H7 (cell line): ENCODE measurements at places on chromosomes 2 and 18.

- DNase-seq = no peak
Measured at GRCh38 chr2:64298161-64298560, 153.9 kb upstream of the PELI1 start.

- no peak for DNase-seq
Measured at GRCh38 chr2:50596515-50596914, 435.4 kb downstream of the NRXN1 start.

GRCh38 chr2:68832233-68832869 is 38.8 kb downstream of the BMP10 start:
- no peak for DNase-seq

DNA sequence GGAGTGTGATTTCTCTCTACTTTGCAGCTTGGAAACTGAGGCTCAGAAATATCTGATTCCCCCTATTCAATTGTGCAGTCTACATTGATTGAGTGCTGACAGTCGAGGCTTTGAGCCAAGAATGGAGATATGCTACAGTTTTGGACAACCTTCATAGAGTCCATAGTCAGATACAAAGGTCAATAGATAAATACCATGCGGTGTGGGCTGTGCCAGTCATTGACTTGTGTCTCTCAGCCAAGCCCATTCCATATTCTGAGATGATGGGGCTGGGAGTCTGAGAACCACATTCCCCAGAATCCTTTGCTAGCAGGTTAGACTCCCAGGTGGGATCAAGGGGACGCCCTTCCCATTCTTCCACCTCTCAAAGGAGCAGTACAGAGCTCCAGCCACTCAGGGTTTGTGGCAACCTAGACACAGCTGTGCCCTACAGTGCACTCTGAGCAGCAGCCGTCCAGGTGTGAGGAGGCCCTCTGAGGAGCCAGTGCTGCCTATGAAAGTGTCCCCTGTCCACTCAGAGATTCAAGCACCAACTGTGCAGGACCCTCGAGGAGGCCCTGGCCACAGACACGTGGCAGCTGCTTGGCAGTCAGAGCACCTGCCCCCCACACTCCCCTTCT is 348.3 kb downstream of the CYRIA start:
- no peak for DNase-seq

GRCh38 chr2:190469771-190470170 is 61.6 kb downstream of the MFSD6 start:
- no peak for DNase-seq

DNA sequence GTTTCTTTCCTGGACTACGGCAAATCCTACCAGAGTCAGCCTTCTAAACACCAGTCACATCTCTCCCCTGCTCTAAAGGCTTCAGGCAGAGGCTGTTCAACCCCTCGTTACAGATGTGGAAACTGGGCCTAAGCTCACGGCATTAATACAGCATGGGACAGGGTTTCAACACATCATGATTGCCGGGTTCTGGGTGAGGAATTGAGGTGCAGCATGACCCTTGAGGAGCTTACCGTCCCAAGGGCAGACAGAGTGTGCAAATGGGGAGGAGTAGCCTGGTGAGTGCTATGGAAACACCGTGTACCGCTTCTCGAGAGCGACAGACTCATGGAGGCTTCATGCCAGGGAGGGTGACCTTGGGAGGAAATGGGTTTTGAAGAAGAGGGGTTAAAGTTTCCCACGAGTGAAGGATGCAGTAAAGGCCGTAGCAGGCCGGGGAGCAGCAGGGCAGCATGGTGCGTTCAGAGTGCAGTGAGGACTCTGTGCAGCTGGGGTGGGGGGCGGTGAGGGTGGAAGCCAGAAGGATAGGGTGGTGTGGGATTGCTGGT is 51.1 kb downstream of the TGOLN2 start:
- no peak for DNase-seq

DNA sequence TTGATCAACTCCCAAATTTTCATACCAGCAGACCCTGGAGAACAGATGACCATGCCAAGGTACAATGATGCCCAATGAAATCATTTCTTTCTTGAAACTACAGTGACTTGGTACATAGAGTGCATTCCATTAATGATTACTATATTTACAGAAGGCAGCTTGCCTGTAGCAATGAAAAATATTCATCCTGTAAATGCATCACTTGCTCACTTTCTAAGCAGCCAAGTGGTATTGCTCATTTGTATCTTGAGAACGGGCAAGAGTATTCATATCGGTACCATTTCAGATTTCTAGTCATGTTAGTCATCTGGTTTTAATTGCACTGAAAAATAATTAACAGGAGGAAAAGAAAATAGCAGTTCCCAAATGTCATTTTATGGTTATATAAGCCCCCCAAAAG is 59.6 kb downstream of the VIL1 start:
- DNase-seq = no peak

DNA sequence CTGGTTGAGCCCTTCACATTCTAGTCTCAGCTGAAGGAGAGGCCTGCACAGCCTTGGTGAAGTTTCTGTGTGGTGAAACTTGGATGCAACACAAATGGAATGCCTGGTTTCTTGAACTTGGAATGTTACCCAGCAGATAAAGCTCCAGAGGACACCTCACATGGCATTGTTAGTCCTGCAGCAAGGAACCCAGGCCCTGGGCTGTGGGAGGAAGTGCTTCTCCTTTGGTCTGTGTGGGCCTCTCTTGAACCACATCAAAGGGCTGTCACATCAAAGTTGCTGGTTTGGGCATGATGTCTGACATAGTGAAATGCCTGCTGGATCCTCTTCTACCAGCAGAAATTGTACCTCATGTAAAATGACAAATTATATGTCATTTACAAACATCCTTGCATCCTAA is 198.5 kb downstream of the FHOD3 start:
- DNase-seq = no peak

DNA sequence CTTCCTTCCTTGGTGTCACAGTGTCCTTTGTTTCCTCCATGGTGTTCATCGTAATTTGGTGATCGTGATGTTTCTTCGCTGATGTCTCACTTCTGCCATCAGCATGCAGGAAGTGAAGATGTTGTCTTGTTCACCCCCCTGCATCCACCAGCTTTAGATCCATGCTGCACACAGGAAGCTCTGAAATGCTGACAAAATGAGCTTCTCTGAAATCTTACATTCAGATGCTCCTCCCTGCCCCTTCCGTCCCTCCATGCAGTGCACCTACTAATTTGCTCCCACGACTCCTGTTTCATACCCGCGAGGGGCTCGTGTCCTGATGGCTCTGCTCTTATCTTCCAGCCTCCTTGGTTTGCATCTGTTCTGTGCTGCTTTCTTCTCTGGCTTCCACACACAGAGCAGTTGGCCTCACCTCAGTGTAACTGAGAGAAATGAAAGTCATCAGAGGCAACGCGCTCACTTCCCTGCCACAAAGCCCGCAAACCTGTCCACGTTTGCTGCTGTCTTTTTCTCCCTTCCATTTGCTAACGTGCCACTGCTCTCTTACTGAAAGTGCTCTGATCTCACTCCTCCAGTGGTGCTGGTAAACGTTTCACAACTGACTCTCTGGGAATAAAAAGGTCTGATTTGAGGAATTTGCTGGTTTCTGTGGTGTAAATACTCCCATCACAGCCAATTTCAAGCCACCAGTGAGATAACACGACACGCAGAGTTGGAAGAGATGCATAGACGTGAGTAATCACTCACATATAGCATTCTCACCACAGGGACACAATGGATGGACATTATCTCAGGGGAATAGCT is 41.0 kb upstream of the MGAT4A start:
- DNase-seq = no peak

- DNase-seq = no peak
Measured at GRCh38 chr2:5661362-5661761, 30.8 kb upstream of the SOX11 start.

GRCh38 chr2:40199771-40200170 is 252.1 kb downstream of the SLC8A1 start:
- DNase-seq = no peak

- no peak for DNase-seq
Measured at GRCh38 chr2:105255979-105256378, 14.4 kb downstream of the GPR45 start.

- no peak for DNase-seq
Measured at GRCh38 chr2:171146633-171147032, 14.1 kb downstream of the TLK1 start.

DNA sequence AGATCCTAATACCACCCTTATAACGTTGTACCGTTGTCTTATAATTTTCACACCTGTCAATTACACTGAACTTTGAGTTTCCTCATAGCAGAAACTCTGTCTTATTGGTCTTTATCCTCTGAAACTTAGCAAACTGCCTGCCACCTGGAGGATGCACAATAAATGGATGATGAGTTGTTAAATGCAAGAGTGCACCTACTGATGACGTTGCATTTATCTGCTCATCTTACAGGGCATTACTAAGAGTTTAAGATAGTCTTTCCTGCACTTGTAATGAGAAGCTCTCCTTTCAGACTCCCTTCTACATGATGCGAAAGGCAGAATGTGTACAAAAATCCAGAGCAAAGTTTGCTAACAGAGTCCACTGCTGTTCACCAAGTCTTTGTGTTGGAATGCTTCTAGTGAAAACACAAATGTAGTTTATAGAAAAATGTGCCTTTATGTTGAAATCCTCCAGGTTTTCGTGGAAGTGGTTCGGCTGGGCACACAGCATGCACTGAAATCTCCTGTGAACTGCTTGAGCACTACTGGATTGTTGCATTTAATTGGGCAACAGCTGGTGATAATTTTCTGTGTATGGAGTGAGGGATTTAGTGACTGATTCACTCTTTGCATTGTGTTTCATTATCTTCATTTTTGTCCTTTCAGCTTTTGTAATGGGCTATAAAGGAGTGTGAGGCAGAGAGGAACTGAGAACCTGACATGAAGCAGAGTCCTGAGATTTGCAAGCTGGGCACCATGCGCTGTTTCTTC is 665.8 kb upstream of the ID2 start:
- DNase-seq = no peak

DNA sequence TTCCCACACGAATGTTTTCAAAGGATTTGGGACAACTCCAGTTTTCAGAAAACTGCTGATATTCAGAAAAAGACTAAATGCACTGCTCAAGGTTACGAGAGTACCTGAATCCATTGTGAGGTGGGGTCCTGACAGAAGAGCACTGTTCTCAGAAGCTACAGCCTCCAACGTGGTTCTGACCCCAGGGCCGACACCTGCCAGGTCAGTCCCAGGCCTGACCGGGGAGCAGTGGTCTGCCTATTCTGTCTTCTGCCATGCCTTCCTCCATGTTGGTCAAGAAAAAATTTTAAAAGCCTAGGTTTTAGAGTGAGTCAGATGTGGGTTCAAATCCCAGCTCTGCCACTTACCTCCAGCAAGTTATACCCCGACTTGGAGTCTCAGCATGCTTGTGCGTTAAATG is 212.3 kb downstream of the BCL11A start:
- no peak for DNase-seq

GRCh38 chr2:138537170-138537915 is 35.8 kb downstream of the SPOPL start:
- DNase-seq = no peak

DNA sequence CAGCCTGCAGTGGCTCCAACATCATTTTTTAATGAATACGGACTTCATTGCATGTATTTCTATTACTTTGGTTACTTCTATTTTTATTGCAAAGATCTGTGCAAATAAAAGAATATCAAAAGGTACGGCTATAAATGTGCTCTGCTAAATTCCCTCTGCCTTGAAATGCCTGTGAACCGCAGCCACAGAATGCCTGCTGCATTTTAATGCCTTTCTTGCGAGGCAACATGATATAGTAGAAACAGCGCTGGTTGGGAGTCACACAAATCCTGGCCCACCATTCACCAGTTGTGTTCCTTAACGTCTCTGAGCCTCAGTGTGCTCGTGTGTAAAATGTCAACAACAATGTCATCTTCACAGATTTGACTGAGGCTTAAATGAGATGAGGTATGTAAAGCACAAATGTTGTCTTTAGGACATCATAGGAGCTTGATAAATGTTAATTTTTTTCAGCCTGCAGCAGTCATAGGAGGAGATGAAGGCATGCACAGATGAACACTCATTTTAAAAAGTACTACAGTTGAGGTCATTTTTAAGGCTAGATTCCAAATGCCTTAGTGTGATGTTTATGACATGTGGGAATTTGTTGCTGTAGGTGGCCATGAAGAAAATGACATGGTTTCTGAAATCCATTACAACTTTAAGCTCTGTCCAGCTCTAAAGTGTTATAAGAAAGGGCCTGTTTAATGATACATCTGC is 187.6 kb upstream of the NRP2 start:
- DNase-seq = no peak

GRCh38 chr2:424306-425171 is 136.6 kb upstream of the ALKAL2 start:
- no peak for DNase-seq

GRCh38 chr2:82994151-82994550 is 1464.9 kb downstream of the SUCLG1 start:
- no peak for DNase-seq

- no peak for DNase-seq
Measured at GRCh38 chr18:45081566-45082181, 401.0 kb downstream of the SETBP1 start.

DNA sequence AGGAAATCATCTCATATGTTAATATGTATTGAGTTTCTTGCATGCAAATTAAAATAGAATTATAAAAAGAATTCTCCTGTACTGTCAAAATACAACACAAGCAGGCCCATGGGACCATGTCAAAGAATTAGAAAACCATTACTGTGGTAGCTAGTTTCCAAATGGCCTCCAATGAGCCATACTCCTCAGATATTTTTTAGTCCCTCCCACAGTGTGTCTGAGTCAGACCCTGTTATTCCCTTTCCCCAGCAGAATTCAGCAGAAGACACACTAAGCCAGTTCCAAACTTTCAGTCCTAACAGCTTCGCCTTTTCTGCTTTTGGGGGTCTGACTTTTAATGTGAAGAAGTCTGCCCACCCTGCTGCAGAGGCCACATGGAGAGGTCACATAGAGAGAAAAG is 86.7 kb downstream of the FIGN start:
- no peak for DNase-seq

DNA sequence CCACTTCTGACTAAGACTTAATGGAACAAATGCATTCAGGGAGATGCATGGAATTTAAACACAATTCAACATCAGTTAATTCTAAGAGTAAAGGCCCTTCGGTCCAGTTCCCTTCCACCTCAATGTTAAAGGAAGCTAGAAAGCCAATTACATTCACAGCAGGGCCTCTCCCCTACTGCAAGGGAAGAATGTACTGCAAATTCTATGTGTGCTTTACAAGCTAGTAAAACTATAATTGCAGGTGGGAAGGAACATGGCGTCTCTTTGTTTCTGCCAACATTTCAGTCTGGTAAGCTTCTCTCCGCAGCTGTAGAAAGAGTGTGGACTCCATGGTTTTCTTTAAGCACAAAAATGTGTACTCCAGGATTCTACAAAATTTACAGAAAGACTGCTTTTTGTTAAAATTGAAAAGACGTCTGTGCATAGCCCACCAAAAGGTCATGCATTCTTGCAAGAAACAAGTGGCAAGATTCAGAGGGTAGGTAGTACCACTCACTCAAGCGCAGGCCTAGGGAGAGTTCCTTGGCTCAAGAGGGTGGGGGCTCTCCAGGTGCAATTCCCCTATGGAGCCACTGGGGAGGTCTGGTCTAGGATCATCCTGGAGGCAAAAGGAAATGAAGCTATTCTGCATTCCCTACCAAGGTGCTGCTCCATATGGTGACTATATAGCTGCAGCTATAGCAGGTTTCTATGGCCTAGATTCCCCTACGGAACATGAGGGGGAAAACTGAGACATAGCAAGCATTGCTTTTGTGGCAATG is 127.0 kb upstream of the FZD5 start:
- peak; percentile 57 for DNase-seq
